ENCODE measurements at places on chromosomes 7 and 10. TPM values are rescaled to one million over a fixed set of nuclear protein-coding genes. Genes with fewer than 3 reads are reported as not detected.
A peak's percentile ranks its signal among the peaks of the same experiment; 100 is the strongest.

PRLHR gene
- not detected for total RNA-seq

PDK4 gene
- 0.39 TPM for total RNA-seq

CFAP70 gene
- 2.2 TPM for total RNA-seq

CYP2W1 gene
- not detected for total RNA-seq

WNT8B gene
- total RNA-seq: 0.91 TPM

CALML3 gene
- not detected for total RNA-seq

ANXA8 gene
- total RNA-seq: 0.19 TPM

HEPACAM2 gene
- total RNA-seq: not detected

FGFBP3 gene
- 3.0 TPM for total RNA-seq

DNA sequence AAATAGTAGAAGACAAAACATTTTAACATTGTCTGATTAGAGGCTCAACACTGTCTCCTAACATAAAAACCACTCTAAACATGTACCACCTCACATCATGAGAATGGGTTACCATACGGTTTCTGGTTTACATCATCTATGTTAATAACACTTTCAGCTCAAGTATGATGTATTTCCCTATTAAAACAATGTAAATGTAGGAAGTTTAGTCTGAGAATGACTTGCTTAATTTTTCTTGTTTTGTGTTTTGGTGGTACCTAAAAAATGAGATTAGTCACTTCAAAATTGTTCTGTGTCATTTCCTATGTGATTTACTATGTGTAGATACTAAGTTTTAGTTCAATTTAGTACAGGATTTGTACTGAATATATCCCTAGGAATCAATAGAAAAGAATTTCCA lies 195.8 kb upstream of the SEMA3C start:
- H3K4me3 ChIP-seq: no peak overlapping the region
- DNase-seq: no peak
- no peak overlapping the region for H3K27ac ChIP-seq
- peaks cover 1% of the 10 kb centered on the region for H3K4me1 ChIP-seq
- no peaks in the 10 kb centered on the region for H3K27me3 ChIP-seq

GRCh38 chr10:102752934-102753664 lies 9.4 kb downstream of the WBP1L start:
- H3K4me1 ChIP-seq: peaks cover 35% of the 10 kb centered on the region
- no peak overlapping the region for H3K4me3 ChIP-seq
- DNase-seq: no peak
- H3K36me3 ChIP-seq: peaks cover 12% of the 10 kb centered on the region
- no peak overlapping the region for H3K27ac ChIP-seq
- H3K27me3 ChIP-seq: no peaks in the 10 kb centered on the region

- peaks cover 20% of the 10 kb centered on the region for H3K4me1 ChIP-seq
- no peaks in the 10 kb centered on the region for H3K27me3 ChIP-seq
- no peak for DNase-seq
These were observed 8.1 kb downstream of the BLVRA start for GRCh38 chr7:43766564-43766963.

DNA sequence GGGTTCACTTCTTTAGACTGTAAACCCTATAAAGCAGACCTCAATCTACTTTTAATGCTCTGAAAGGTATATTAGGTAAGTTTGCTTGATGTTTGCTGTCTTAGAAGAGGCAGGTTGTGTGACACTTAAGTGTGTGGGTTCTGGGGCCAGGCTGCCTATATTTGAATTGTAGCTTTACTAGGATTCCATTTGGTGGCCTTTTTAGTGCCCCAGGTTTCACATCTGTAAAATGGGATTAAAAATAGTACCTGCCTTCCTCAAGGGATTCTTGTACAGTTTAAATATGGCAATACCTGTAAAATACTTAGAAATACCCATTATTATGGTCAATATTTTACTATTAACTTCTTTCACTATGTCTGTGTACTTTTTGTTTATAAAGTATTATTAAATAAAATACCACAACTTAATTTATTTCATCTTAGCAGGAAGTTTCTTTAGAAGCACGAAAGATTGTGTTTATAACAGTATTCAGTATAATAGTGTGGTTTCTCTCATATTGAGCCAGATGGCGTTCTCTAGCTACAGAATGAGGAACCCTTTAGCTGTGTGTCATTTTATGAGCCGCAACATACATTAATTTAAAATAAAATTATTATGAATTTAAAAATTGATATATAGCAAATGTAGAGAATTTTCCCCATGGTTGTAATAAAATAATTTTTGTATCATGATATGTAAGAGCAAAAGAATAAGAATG lies 94.2 kb downstream of the CDK14 start:
- H3K27me3 ChIP-seq: no peaks in the 10 kb centered on the region
- no peak overlapping the region for H3K27ac ChIP-seq
- no peaks in the 10 kb centered on the region for H3K4me1 ChIP-seq
- no peak for DNase-seq
- H3K36me3 ChIP-seq: no peaks in the 10 kb centered on the region
- H3K4me3 ChIP-seq: no peak overlapping the region

- DNase-seq: peak; percentile 15
- H3K4me1 ChIP-seq: peaks cover 5% of the 10 kb centered on the region
- H3K36me3 ChIP-seq: no peaks in the 10 kb centered on the region
- no peak overlapping the region for H3K27ac ChIP-seq
These were observed 47.6 kb downstream of the TSPAN15 start for GRCh38 chr10:69498711-69499471.

- no peak overlapping the region for H3K4me3 ChIP-seq
- H3K36me3 ChIP-seq: no peaks in the 10 kb centered on the region
- H3K27ac ChIP-seq: no peak overlapping the region
These were observed 19.1 kb upstream of the GPAM start for GRCh38 chr10:112202561-112203241.

DNA sequence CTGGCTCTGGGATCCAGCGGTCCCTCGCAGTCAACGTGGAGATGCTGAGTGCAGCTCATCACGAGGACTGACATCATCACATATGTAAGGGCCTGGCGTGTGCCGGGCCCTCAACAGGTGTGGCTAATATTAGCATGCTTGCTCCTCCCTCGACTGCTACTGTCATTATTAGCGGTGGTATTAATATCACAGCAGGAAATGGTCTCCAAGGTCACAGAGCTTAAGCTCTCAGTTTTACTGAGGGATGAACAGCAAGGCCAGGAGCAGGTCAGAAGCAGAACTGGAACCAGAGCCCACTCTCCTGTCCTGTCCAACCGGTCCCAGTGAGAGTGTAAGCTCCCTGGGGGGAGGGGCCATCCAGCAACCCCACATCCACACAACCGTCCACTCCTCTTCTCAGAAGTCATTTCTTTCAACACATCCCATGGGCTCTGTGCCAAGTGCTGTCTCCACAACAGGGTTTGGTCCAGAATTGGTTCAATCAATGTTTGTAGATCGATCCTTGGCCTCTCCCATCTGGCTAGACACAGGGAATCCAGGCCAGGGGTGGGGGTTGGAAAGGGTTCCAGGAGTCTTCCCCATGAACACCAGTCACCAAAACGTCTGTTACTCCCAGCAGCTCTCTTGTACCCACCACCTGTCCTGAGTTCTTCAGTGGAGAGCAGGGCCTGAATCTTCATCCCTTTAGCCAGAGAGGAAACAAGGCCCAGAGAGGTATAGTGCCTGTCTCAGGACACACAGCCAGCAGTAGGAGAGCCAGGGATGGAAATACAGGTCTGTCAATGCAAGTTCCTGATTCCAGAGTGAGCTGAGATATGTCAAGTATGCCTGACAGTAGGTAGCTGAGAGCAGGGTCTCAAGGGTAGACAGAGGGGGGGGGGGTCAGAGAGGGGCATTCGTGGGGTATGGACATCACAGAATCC lies 45.3 kb upstream of the ZMIZ1 start:
- peak; percentile 17 for DNase-seq
- peaks cover 24% of the 10 kb centered on the region for H3K4me1 ChIP-seq
- no peak overlapping the region for H3K4me3 ChIP-seq
- H3K27me3 ChIP-seq: peaks cover 2% of the 10 kb centered on the region
- no peaks in the 10 kb centered on the region for H3K36me3 ChIP-seq
- no peak overlapping the region for H3K27ac ChIP-seq

GRCh38 chr7:155570991-155571390 lies 24.6 kb upstream of the CNPY1 start:
- no peaks in the 10 kb centered on the region for H3K36me3 ChIP-seq
- no peak for DNase-seq
- H3K4me3 ChIP-seq: no peak overlapping the region
- H3K4me1 ChIP-seq: no peaks in the 10 kb centered on the region
- no peak overlapping the region for H3K27ac ChIP-seq

- H3K4me3 ChIP-seq: no peak overlapping the region
- DNase-seq: no peak
- no peaks in the 10 kb centered on the region for H3K36me3 ChIP-seq
- peaks cover 3% of the 10 kb centered on the region for H3K4me1 ChIP-seq
- H3K27me3 ChIP-seq: peaks cover 20% of the 10 kb centered on the region
These were observed 239.0 kb downstream of the PHTF2 start for GRCh38 chr7:78037603-78038002.

DNA sequence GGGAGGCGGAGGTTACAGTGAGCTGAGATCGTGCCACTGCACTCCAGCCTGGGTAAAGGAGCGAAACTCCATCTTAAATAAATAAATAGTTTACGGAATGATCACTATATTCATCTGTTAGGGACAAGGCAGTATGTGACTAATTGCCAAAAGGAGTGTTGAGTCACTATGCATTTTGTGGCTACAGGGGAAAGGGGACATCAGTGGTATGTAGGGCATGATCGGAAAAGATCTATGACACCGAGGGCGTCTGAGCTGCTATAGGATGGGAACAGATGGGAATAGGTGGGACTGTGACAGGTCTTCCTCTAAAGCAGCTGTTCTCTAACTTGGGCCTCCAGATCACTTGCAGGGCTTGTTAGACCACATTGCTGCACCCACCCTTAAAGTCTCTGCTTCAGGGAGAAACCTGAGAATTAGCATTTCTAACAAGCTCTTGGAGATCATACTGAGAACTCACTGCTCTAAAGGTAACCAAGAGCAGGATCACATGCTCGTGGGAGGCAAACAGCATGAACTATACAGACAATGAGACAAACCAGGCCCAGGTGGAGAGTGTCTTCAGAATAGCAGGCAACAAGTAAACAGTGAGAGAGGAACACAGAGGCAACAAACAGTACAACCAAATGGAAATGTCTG lies 65.1 kb upstream of the ITGA8 start:
- no peak overlapping the region for H3K4me3 ChIP-seq
- no peak overlapping the region for H3K27ac ChIP-seq
- H3K27me3 ChIP-seq: no peaks in the 10 kb centered on the region
- no peak for DNase-seq
- H3K4me1 ChIP-seq: no peaks in the 10 kb centered on the region

- H3K4me3 ChIP-seq: no peak overlapping the region
- H3K4me1 ChIP-seq: peaks cover 2% of the 10 kb centered on the region
- no peak overlapping the region for H3K27ac ChIP-seq
- peaks cover 16% of the 10 kb centered on the region for H3K36me3 ChIP-seq
These were observed 38.0 kb downstream of the LIMK1 start for GRCh38 chr7:74121401-74122249.

DNA sequence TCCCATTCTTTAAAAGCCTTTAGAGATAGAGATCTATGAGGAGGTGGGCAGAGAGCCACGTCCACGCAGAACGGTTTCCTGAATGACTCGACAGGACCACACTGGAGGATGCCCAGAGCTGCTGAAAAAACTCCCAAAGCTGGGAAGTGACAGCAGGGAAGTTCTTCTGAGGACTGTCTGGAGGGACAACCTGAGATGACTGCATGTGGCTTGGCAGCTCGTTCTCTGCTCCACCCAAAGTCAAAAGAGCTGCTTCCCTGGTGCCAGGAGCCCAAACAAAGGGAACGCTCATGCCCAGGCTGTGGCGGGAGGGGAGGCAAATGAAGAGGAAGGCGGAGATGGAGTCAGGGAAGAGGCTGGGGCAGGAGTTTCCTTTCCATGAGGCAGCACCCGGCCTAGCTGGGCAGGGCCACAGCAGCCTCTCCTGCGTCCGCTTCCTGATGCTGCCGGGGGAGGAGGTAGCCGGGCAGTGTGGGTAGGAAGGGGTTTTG lies 95.4 kb downstream of the CCDC3 start:
- no peaks in the 10 kb centered on the region for H3K4me1 ChIP-seq
- no peak overlapping the region for H3K4me3 ChIP-seq
- H3K27ac ChIP-seq: no peak overlapping the region
- no peak for DNase-seq

GRCh38 chr7:94188350-94188749 lies 184.2 kb upstream of the BET1 start:
- no peak overlapping the region for H3K27ac ChIP-seq
- no peak overlapping the region for H3K4me3 ChIP-seq
- H3K36me3 ChIP-seq: no peaks in the 10 kb centered on the region
- peaks cover 4% of the 10 kb centered on the region for H3K27me3 ChIP-seq

GRCh38 chr10:43204042-43204942 lies 62.6 kb downstream of the RASGEF1A start:
- H3K27ac ChIP-seq: no peak overlapping the region
- peaks cover 2% of the 10 kb centered on the region for H3K4me1 ChIP-seq
- H3K36me3 ChIP-seq: no peaks in the 10 kb centered on the region
- DNase-seq: no peak
- no peak overlapping the region for H3K4me3 ChIP-seq

GRCh38 chr7:90629297-90629918 lies 33.3 kb downstream of the CDK14 start:
- no peak for DNase-seq
- no peaks in the 10 kb centered on the region for H3K27me3 ChIP-seq
- H3K27ac ChIP-seq: no peak overlapping the region
- no peaks in the 10 kb centered on the region for H3K36me3 ChIP-seq
- no peak overlapping the region for H3K4me3 ChIP-seq

- no peak overlapping the region for H3K27ac ChIP-seq
- no peaks in the 10 kb centered on the region for H3K27me3 ChIP-seq
- H3K4me3 ChIP-seq: no peak overlapping the region
- no peaks in the 10 kb centered on the region for H3K36me3 ChIP-seq
- H3K4me1 ChIP-seq: no peaks in the 10 kb centered on the region
- no peak for DNase-seq
These were observed 33.2 kb downstream of the NRP1 start for GRCh38 chr10:33301097-33301789.

All from activated naive CD8-positive, alpha-beta T cell treated with anti-CD3 and anti-CD28 coated beads, Interleukin-2, amount 10 ng/mL, durations not matched to agents 7 days and 5 days (primary cell).